Mesenchymal stem cell (in vitro differentiated cells and primary cell): ENCODE measurements at places on chromosomes 7 and 10.
A peak's percentile ranks its signal among the peaks of the same experiment; 100 is the strongest.

DNA sequence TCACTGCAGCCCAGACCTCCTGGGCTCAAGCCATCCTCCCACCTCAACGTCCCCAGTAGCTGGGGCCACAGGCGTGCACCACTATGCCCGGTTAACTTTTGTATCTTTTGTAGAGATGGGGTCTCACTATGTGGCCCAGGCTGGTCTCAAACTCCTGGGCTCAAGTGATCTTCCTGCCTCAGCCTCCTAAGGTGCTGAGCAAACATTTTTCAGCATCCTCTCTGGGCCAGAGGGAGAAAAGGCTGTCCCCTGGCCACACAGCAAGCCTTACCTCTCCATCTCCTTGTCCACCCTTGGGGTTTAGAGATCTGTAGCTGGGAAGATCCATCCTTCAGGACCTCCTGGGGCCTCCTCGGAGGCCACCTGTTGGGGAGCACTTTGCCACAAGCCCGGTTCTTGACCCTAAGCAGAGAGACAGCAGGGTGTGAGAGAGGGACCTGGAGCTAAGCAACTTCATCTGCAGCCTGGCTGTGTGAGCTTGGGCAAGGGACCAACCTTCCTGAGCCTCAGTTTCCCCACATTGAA lies 85.8 kb downstream of the MYL10 start:
- DNase-seq: no peak

DNA sequence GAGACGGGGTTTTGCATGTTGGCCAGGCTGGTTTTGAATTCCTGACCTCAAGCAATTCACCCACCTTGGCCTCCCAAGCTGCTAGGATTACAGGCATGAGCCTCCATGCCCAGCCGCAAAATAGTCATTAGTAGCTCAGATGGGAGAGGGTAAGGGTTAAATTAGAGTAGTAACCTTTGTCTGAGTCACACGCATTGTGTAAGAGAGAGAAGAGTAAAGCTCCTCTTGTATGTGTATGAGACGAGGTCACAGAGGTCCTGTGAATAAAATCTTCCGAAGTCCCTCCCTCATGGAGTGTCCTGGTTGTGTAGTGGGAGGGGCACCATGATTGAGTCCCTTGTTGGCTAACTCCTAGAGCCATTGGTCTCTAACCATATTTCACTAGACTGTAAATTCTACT lies 85.2 kb upstream of the CDC14C start:
- DNase-seq: no peak

GRCh38 chr10:9015005-9015404 lies 960.5 kb downstream of the GATA3 start:
- DNase-seq: peak; percentile 7

- DNase-seq: no peak
These were observed 27.3 kb downstream of the PDE1C start for GRCh38 chr7:32042900-32043299.

- DNase-seq: no peak
These were observed 104.3 kb downstream of the TYW1 start for GRCh38 chr7:67100956-67101361.

- DNase-seq: no peak
These were observed 105.7 kb downstream of the ATE1 start for GRCh38 chr10:121822180-121822579.

- peak; percentile 64 for DNase-seq
These were observed 112.8 kb upstream of the PDCD4 start for GRCh38 chr10:110758898-110759297.

DNA sequence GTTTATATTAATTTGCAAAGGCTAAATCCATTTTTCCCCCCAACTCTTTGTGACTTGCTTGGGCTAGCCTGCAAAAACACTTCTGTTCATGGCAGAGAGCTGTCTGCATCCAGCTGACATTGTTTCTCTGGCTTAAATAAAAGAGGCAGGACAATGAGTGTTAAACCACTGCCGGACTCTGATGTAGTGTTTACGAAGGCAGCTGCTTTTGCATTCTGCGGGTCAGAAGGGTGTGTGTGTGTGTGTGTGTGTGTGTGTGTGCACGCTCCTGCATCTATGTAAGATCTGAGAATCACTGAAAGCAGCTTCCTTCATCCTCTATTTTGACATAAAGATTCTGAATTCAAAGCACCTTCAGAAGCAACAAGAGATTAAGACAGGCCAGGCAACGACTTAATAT lies 28.3 kb downstream of the NRP1 start:
- DNase-seq: peak; percentile 85

- DNase-seq: no peak
These were observed 7.1 kb downstream of the AGMO start for GRCh38 chr7:15554744-15555143.

GRCh38 chr7:41586931-41587640 lies 115.8 kb downstream of the INHBA start:
- DNase-seq: no peak

DNA sequence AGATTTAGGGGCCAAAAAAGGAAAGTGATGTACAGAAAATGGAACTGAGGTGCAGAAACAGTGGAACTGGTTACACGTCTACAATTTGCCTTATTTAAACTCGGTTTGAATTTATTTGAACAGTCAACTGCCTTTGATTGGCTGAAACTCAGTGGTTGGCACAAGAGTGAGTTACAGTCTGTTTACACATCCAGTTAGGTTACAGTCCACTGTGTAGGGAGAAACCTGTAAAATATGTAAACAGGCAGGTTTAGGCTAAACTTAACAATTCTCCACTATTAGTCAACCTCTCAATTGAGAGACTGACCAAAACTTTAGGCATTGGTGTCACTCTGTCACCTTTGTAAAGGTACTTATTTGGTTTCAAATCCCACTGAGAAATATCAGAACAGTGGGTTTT lies 40.3 kb upstream of the RELN start:
- no peak for DNase-seq

GRCh38 chr7:44935583-44935982 lies 43.2 kb downstream of the MYO1G start:
- no peak for DNase-seq

- no peak for DNase-seq
These were observed 164.7 kb upstream of the NOBOX start for GRCh38 chr7:144568233-144568632.

DNA sequence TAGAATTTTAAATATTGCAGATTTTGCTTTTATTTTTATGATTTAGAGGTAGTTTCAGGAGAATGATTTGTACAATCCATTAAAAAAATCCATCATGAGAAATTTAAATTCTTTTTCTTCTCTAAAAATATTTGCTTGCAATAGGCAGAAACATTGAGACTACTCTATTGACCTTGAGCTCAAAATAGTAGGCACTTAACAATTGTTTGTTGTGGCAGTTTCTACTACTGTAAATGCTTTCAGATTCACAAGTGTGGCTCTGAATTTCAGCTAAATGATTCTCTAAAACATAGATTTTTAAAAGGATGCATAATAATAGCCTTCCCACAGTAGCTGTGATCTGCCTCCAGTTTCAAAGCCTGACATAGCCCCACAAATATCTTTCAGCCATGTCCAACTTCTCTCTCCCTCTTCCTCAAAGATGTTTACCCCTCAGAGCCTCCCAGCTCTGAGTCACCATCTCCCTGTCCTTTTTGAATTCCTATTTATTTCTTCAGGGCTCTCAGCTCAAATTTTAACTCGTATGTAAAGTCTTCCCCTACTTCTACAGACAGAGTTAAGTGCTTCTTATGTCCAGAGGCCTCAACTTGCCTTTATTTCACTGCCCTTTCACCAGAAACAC lies 160.5 kb downstream of the AOAH start:
- DNase-seq: peak; percentile 50

- DNase-seq: no peak
These were observed 219.4 kb upstream of the RHOBTB1 start for GRCh38 chr10:61163403-61163802.

- peak; percentile 82 for DNase-seq
These were observed at the start of gene EGFR for GRCh38 chr7:55018361-55019190. TSS of gene EGFR (plus strand) at chr7:55019017. CDS start at chr7:55019278, 261 bp downstream.
